ENCODE measurements at places on chromosomes 5 and 9. TPM values are rescaled to one million over a fixed set of nuclear protein-coding genes. Genes with fewer than 3 reads are reported as not detected.

Gene SLC6A3
- total RNA-seq = not detected

Gene SPATA31E1
- total RNA-seq = not detected

Gene SPINK6
- total RNA-seq = not detected

Gene SNX24
- total RNA-seq = 20.8 TPM

Gene PCDHGB2
- total RNA-seq = 0.89 TPM

Gene SLC34A1
- total RNA-seq = not detected

Gene DMXL1
- total RNA-seq = 47.0 TPM

Gene TMEM171
- total RNA-seq = 7.1 TPM

Gene TAS2R1
- 0.22 TPM for total RNA-seq

Gene DOCK2
- not detected for total RNA-seq

Gene GALNT12
- total RNA-seq = 12.9 TPM

GRCh38 chr5:140110646-140110957 is 3.3 kb upstream of the PURA start:
- H3K4me3 ChIP-seq = no peak overlapping the region
- DNase-seq = no peak
- H3K36me3 ChIP-seq = no peaks in the 10 kb centered on the region
- H3K27me3 ChIP-seq = peaks cover 65% of the 10 kb centered on the region
- H3K4me1 ChIP-seq = peaks cover 22% of the 10 kb centered on the region

DNA sequence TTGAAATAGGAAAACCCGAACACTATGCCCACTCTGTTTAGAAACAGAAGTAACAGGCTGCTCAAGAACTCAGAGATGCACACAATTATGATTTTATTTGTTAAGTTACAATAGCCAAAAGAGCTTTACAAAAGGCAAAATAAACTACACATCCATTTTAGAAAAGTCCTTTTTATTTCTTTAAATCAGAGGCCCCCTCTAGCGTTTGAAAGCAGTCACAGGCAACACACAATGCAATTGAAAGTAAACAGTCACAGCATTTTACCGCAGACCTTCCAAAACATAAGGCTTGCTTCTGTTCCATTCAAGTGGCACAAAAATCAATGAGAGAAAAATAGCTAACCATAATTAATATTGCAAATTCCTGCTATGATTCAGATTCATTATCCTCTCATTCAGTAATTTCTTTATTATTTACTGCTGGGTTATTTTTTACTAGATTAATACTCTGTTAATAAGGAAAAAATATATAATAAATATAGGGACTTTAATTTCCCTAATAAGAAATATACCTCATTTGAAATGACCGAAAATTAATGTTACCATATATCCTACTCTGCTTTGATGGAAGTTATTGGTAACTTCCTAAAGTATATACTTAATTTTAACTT is 78.3 kb downstream of the CEP120 start:
- no peaks in the 10 kb centered on the region for H3K27me3 ChIP-seq
- no peak overlapping the region for H3K27ac ChIP-seq
- peaks cover 6% of the 10 kb centered on the region for H3K36me3 ChIP-seq
- no peak overlapping the region for H3K4me3 ChIP-seq
- no peaks in the 10 kb centered on the region for H3K4me1 ChIP-seq
- DNase-seq = no peak

GRCh38 chr5:125044491-125045282 is 298.2 kb upstream of the ZNF608 start:
- DNase-seq = no peak
- no peaks in the 10 kb centered on the region for H3K27me3 ChIP-seq
- no peak overlapping the region for H3K27ac ChIP-seq
- H3K4me1 ChIP-seq = peaks cover 18% of the 10 kb centered on the region
- H3K4me3 ChIP-seq = no peak overlapping the region

DNA sequence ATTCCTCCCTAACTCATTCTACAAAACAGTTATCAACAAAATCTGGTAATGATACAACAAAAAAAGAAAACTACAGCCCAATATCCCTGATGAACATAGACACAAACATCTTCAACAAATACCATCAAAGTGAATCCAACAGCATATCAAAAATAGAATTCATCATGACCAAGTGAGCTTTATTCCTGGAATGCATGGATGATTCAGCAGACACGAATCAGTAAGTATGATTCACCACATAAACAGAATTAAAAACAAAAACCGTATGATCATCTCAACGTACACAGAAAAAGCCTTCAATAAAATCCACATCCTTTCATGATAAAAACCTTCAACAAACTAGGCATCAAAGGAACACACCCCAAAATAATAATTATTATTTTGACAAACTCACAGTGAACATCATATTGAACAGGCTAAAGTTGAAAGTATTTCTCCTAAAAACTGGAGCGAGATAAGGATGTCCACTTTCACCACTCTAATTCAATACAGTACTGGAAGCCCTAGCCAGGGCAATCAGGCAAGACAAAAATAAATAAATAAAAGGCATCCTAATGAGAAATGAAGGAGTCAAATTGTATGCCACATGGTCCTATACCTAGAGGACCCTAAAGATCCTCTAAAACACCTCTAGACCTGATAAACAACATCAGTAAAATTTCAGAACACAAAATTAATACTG is 305.1 kb upstream of the RGMB start:
- no peaks in the 10 kb centered on the region for H3K27me3 ChIP-seq
- H3K4me1 ChIP-seq = no peaks in the 10 kb centered on the region
- H3K4me3 ChIP-seq = no peak overlapping the region
- no peak overlapping the region for H3K27ac ChIP-seq
- H3K36me3 ChIP-seq = no peaks in the 10 kb centered on the region
- no peak for DNase-seq

DNA sequence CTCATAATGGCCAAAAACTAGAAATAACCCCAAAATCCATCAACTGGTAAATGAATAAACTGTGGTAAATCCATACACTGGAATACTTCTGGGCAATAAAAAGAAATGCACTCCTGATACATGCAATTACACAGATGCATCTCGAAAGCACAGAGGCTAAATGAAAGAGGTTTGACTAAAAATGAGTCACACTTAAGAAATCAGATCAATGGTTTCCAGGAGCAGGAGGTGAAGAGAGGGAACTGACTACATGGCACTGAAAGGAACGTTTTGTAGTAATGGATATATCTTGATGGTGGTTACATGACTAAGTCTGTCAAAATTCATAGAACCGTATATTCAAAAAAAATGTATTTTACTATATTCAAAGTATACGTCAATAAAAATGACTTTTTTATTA is 42.4 kb downstream of the STRBP start:
- H3K27ac ChIP-seq = no peak overlapping the region
- peaks cover 11% of the 10 kb centered on the region for H3K4me1 ChIP-seq
- H3K27me3 ChIP-seq = no peaks in the 10 kb centered on the region
- DNase-seq = no peak
- no peak overlapping the region for H3K4me3 ChIP-seq

- H3K4me3 ChIP-seq = no peak overlapping the region
- no peak overlapping the region for H3K27ac ChIP-seq
- H3K36me3 ChIP-seq = no peaks in the 10 kb centered on the region
- H3K27me3 ChIP-seq = peaks cover 43% of the 10 kb centered on the region
- no peak for DNase-seq
Measured at GRCh38 chr5:9347541-9348295, 198.2 kb downstream of the SEMA5A start.

DNA sequence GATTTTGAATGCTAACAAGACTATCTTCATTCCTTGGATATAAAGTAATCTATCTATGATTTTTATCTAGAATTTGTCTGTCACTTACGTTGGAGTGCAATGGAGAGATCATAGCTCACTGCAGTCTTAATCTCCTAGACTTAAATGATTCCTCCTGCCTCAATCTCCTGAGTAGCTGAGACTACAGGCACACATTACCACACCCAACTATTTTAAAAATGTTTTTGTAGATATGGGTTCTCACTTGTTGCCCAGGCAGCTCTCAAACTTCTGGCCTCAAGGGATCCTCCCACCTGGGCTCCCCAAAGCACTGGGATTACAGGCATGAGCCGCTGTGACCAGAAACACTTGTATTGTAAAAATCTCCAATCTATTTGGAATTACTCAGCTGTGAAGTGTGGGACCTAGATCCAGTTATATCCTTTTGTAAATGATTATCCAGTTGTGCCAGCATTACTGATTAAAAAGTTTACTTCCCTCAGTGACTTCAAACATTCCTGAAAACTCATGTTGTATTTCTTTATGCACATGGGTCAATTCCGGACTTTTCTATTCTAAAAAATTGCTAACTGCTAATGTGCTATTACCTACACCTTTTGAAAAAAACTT is 1793.8 kb upstream of the WWC1 start:
- H3K27ac ChIP-seq = no peak overlapping the region
- H3K4me3 ChIP-seq = no peak overlapping the region
- no peak for DNase-seq
- H3K4me1 ChIP-seq = peaks cover 7% of the 10 kb centered on the region

DNA sequence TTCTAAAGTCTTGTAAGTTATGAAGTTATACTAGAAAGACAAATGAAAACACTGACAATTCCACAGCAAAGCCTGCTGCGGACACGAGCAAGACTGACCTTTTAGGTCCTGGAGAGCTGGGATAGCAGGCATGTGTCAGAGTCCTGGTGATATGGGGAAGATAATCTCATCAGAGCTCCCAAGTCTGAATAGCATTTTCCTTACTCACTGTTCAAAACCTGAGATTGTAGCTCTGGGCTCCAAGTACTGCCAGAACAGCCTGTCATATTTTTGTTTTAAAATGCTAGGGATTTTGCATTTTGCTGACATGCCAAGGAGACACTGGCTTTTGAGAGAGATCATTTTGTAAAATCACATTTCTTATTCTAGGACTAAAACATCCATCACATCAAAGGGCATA is 90.1 kb downstream of the DRD1 start:
- H3K36me3 ChIP-seq = no peaks in the 10 kb centered on the region
- no peak overlapping the region for H3K4me3 ChIP-seq
- no peak for DNase-seq
- peaks cover 20% of the 10 kb centered on the region for H3K27me3 ChIP-seq
- no peak overlapping the region for H3K27ac ChIP-seq
- peaks cover 2% of the 10 kb centered on the region for H3K4me1 ChIP-seq

GRCh38 chr9:126521089-126521488 is 92.6 kb upstream of the LMX1B start:
- no peak overlapping the region for H3K27ac ChIP-seq
- peaks cover 3% of the 10 kb centered on the region for H3K4me1 ChIP-seq
- H3K4me3 ChIP-seq = no peak overlapping the region
- DNase-seq = no peak
- peaks cover 94% of the 10 kb centered on the region for H3K27me3 ChIP-seq
- H3K36me3 ChIP-seq = no peaks in the 10 kb centered on the region

GRCh38 chr5:127439644-127440043 is 77.8 kb upstream of the PRRC1 start:
- no peak for DNase-seq
- no peak overlapping the region for H3K27ac ChIP-seq
- H3K27me3 ChIP-seq = no peaks in the 10 kb centered on the region
- H3K36me3 ChIP-seq = no peaks in the 10 kb centered on the region

DNA sequence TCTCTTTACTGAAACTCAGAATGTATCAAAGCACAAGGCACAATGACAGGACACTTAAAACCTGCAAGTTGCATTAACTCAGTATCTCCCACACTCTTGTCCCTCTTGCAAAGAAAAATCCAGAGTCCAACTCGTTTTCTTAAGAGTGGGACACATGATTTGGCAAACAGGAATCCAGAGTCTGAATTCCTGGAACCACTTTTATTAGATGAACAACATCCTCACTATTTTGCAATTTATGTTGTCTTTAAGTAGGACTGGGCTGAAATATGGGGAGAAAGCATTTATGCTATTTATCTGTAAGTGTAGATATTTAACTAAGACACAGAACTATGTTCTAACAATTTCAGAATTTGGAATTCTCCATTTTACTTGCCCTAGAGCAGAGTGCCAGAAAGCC is 69.1 kb downstream of the ABCA1 start:
- no peaks in the 10 kb centered on the region for H3K27me3 ChIP-seq
- H3K4me1 ChIP-seq = peaks cover 52% of the 10 kb centered on the region
- H3K4me3 ChIP-seq = no peak overlapping the region
- H3K27ac ChIP-seq = no peak overlapping the region
- no peak for DNase-seq

DNA sequence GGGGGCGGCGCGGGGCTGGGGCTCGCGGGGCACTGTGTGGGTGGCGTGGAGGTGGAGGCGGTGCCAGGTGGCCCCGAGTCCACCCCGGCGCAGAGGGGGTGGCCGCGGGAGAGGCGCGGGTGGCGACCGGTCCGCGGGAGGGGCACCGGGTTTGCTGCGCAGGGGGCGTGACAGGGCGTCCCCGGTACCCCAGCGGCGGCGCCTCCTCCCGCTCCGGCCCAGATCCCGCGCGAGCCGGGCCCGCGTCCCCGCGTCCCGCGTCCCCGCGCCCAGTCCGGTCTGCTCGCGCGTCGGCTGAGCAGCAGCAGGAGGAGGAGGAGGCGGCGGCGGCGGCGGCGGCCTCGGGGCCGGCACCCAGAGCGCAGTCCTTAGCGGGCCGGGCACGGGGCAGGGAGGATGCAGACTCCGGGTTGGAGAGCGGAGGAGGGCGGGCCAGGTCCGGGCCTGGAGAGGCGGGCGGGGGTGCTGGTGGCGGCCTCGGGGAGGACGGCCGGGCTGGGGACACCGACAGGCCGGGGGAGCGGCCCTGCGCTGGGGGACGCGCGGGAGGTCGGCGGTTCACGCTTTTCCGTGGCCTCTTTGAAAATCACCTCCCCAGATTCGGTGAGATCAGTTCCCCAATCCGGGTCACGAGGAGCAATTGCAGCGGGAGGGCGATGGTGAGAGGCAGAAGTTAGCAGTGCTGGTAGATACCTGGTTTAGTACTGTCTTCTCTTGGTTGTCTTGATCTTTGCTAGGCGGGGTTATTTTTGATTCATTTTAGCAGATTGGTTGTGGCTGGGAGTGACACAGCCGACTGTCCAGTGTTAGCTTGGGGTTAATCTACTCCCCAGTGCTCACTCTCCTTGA is 1.7 kb downstream of the TRIO start:
- H3K36me3 ChIP-seq = no peaks in the 10 kb centered on the region
- H3K4me1 ChIP-seq = peaks cover 49% of the 10 kb centered on the region
- DNase-seq = peak; percentile 46
- peak overlapping the region; percentile 90 for H3K4me3 ChIP-seq
- peaks cover 4% of the 10 kb centered on the region for H3K27me3 ChIP-seq

- no peaks in the 10 kb centered on the region for H3K4me1 ChIP-seq
- peaks cover 14% of the 10 kb centered on the region for H3K36me3 ChIP-seq
- DNase-seq = no peak
- no peak overlapping the region for H3K4me3 ChIP-seq
- no peak overlapping the region for H3K27ac ChIP-seq
Measured at GRCh38 chr9:6986141-6986815, 228.5 kb downstream of the KDM4C start.
